ENCODE measurements at places on chromosomes 7 and 10.

GRCh38 chr10:124717911-124718741 lies 26.1 kb downstream of the FAM53B start:
- DNase-seq: no peak

DNA sequence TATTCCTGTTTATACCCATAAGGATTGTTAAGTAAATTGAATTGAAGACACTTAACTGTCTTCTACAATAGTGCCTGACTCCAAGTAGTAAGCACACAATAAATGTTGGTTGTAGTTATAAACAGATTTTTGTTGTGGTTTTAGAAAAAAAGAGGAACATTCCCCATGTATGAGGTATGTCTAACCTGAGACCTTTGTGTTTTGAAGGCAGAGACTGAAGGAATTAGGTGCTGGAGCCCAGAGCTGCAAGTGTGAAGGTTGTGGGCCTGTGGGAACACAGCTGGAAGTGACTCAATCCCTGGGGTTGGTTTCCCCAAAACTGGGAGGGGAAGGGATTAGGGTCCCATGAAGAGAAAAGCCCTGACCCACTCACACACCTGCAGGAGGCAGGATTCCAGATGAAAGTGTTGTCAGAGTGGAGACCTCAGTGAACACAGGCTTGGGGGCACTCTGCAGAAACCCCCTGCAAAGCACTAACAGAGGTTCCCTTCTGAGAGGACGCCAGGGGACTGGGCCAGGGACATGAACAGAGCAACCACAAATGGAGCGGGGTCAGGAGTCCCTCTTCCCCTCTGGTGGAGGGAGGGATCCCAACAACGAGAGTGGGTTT lies 265.1 kb upstream of the KLF14 start:
- no peak for DNase-seq

DNA sequence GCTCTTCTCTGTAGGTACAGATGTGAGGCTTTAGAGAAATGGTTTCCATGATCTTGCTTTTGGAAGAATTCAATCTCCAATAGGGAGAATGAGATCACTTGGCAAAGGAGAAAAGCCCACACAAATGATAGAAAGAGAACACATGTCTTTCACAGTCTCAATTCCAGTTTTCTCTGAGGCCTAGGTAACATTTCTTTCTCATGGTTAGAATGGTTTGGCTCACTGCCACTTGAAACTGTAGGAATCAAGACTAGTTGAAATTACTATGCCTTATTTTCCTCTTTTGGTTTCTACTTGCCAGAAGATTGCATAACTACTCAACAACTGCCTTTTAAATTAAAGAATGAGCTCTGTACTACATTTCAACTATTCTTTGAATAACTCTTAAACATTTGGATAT lies 276.5 kb upstream of the TEX47 start:
- DNase-seq: no peak

DNA sequence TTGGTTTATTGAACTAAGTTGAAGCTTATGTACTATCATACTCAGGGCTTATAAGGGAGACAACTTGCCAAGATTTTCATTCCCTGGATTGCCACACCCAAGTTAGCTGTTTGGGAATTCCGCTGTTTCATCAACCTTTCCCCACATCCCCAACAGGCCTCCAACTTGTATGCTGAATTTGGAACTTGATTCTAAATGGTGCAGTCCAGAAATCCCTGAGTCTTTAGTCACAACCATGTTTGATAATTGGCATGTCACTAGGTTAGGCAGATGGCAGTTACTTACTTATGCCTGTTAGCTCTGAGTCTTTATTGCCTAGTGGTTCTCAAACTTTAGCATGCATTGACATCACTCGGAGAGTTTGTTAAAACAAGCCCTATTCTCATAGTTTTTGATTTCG lies 135.4 kb upstream of the PRPS1L1 start:
- DNase-seq: peak; percentile 45

DNA sequence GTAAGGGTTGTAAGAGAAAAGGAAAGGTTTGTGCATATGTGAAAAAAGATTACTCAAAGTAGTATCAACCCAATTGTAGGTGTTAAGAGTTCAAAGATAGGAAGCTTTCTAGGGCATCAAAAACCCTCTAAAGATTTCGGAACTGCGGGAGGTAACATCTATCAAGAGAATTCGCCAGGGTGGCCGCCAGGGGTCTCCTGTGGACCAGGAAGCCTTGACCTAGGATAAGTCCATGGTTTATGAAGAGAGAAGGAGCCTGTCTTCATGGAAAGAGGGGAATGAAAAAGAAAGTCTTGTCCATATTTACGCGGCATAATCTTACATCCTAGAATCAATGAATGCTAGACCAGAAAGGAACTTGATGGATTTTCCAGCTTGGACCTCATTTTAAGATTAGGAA lies 140.7 kb upstream of the CALCR start:
- peak; percentile 46 for DNase-seq

- DNase-seq: no peak
These were observed 85.4 kb downstream of the DOCK4 start for GRCh38 chr7:112120696-112121217.

DNA sequence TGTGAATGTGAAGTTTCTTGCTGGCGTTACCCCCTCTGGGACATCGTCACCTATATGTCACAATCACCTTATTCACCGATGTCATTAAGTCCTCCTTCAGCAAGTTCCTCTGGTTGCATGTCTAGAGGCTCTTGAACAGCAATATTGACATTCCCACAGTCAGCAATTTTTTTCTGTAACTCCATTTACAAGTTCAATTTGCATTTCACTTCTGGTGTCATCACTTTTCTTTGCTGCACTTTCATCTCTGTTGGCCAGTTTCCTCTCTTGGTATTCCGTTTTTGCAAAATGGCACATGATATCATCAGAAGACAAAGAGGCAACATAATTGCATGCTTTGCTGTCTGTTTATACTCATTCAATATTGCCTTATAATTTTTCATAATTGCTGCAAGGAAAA lies 69.8 kb downstream of the SRI start:
- no peak for DNase-seq

- DNase-seq: no peak
These were observed 739.4 kb upstream of the IGFBP3 start for GRCh38 chr7:46660402-46660980.
